T-helper 2 cell treated with Interferon-gamma antibody and Interleukin-4, amounts not matched to agents 5 μg/mL and 100 μg/mL, for 36 hours (primary cell): ENCODE measurements at places on chromosomes 16 and 17.

- no peak for DNase-seq
Observed at GRCh38 chr16:2675714-2676113, 6.6 kb upstream of the KCTD5 start.

- no peak for DNase-seq
Observed at GRCh38 chr17:970364-970763, 9.2 kb downstream of the NXN start.

- no peak for DNase-seq
Observed at GRCh38 chr17:62649570-62649969, 22.1 kb downstream of the MRC2 start.

DNA sequence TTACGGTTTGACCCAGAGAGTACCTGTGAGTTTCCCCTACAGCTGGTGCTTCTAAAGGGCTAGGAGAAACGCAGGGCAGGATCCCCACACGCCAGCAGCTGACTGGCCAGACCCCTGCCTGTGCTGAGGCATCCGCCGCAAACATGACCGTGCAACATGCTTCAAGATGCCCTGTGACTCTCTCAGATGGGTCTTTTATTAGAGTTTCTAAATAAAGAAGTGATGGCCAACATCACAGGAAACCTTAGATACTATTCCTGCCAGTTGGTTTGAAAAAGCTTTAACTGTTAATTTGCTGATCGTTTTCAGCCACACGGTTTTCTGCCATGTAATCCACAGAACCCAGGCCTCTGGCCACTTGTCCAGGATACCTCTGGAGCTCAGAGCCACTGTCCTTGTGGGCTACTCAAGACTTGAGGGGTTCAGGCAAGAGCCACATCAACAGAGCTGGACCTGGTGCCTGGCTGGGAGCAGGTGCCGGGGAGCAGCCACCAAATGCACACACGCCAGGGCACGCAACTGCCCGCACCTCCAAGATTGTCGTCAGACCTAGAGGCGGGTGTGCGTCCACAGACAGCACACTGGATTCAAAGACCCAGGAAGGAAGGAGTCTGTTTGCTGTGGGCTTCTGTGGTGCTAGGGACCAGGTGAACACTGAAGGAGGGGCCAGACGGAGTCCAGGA, 118.4 kb downstream of the ZNF778 start:
- no peak for DNase-seq

DNA sequence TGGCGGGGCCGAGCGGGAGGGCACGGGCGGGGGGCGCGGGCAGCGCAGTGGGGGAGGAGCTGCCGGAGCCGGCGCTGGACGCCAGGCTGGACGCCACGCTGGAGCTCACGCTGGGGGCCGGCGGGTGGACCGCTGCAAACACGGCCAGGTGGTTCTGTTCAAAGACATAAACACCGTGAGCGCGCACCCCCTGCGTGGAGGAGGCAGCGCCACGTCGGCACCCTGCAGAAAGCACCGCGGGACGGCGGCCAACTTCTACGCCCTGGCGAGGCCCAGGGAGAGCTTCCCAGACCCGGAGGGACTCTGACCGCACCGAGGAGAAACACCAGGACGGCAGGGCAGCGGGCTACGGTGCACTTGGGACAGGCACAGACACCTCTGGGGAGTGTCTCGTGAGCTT, 29.3 kb downstream of the UNKL start:
- DNase-seq = no peak

DNA sequence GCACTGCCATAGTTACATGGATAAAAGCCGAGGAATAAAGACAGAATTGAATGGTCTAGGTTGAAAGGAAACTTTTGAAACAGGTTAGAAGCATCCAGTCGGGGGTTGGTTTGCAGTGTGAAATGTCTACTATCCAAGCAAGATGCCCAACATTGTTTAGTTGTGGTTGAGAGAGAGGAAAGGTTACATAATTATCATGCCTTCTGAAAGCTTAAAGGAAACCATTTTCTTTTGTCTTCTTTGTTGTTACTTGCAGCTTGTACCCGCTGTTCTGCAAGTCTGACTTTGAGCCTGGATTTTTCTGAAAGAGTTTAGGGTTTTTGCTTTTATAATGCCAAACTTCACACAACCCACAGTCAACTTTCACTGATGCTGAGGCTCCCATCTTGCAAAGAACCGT, 167.9 kb downstream of the AXIN2 start:
- DNase-seq = no peak

GRCh38 chr16:595094-595528, 5.2 kb downstream of the RAB40C start:
- no peak for DNase-seq

DNA sequence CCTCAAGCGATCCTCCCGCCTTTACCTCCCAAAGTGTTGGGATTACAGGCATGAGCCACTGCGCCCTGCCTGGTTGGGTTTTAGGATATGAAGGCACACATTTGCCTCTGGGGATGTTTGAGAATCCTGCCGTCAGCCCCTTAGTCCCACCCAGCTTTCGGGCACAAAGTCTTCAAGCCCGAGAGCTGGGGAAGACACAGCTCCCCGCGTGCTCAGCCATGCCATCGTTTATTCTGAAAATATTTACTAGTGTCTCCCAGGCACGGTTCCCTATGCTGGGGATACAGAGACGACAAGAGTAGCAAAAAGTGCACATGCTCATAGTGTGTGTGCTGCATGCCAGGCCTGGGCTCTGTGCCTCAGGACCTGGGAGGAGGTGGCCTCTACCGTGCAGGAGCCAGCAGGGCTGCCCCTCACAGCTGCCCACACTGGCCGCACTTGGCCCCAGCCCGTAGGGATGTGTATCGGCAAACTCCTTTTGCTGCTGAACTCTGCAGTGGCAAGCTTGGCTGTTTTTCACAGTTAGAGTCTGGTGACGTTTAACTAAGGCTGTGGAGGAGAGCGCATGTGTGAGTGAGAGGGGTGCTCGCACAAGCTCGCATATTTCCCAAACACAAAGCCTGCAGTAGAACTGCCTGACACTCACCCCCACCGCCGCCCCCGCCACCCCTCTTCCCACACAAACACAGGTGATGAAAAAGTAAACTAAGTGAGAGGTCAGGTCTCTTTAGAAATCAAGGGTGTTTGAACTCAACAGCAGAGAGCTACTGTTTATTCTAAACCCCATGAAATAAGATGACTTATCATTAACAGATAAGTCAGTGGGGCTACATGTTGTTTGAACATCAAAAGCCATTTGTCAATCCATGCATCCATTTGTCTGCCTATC, 266.4 kb downstream of the MRTFB start:
- DNase-seq = no peak

DNA sequence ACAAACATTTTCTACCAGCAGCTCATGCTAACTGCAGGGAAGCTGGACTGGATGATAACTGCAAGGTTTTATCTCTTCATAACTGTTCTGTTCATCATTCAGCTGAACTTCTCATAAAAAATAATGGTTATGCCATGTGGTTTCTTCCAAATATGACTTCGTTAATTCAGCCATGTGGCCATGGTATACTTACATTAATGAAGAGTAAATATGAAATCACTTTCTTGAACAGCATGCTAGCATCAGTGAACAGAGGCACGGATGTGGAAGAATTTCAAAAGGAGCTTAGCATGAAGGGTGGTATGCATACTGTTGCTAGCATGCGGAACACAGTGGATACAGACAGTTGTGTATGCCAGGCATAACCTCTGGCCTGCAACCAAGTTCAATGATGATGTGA, 1417.0 kb upstream of the CDH8 start:
- no peak for DNase-seq

GRCh38 chr17:8956465-8956902, 9.0 kb downstream of the PIK3R5 start:
- DNase-seq = peak; percentile 60

GRCh38 chr16:55101026-55101425, 170.4 kb downstream of the IRX5 start:
- DNase-seq = no peak
